Activated naive CD4-positive, alpha-beta T cell treated with anti-CD3 and anti-CD28 coated beads, Interleukin-2, amount 10 ng/mL, durations not matched to agents 7 days and 5 days (primary cell): ENCODE measurements at places on chromosomes 4 and X.

DNA sequence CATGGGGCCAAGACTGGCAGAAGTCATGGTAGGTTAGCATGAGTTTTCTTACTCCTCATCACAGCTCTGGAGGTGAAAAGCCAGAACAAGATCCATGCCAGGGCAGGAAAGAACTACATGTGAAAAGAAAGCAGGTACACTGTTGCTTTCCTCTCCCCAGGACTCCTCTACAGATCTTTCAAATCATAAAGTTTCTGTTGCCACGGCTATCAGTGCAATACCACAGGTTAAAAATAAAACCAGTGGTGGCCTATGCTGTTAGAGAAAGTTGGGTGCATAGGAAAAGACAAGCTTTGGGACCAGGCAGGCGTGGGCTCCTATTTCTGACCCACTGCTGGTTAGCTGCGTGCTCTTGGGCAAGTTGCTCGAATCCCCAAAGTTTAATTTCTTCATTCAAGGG is 81.4 kb downstream of the SH3RF1 start:
- no peak for DNase-seq

DNA sequence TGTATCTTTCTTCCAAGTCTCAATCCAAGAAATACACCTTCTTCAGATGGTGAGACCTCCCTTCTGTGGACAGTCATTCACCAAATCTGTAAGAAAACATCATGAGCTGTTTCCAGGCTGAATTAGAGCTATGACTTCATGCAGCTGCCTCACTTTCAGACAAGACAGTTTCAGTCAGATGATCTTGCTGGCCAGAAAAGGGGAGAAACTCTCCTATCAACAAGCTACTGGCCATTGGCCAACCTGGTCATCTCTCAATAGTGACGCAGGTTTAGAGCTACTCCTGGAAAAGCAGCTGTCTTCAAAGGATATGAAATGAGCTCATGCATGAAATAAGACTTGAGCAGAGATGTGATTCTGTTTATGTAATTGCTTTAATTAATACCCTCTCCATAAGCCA is 69.6 kb upstream of the NDP start:
- no peak for DNase-seq

- peak; percentile 67 for DNase-seq
Measured at GRCh38 chr4:36399762-36400353, 118.4 kb downstream of the DTHD1 start.

- peak; percentile 37 for DNase-seq
Measured at GRCh38 chr4:101328063-101328602, 19.2 kb downstream of the PPP3CA start.

GRCh38 chr4:7206911-7207567 is 14.7 kb downstream of the SORCS2 start:
- DNase-seq, result no peak

DNA sequence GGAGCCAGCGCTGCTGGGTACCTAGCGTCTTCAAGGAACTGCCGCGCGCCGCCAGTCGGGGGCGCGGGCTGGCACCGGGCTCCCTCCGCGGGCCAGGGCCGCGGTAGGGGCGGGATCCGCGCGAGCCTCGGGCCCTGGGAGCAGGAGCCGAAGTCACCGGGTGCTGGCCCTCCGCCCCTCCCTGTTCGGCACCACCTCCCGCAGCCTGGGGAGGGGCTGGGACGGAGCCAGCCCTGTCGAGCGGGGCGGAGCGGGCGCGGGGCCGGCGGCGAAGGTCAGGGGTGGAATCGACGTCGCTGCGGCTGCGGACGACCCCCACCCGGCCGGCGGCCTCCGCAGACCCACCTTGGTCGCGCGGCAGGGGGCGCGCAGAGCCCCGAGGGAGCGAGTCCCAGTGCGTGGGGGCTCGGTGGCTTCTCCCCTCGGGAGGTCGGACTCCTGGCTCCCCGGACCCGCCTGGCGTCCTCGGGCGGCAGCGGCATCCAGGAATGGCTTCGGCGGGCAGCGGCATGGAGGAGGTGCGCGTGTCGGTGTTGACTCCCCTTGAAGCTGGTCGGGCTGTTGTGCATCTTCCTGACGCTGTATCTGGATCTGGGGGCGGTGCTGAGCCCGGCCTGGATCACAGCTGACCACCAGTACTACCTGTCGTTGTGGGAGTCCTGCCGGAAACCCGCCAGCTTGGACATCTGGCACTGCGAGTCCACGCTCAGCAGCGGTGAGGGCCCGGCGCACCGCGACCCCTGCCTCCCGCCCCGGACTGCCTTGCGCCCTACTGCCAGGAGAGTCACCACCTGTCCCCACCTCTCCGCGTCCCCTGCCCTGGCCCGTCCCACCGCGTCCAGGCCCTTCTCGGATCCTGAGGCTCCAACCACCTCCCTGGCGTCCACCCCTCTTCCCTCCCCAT is 50.5 kb upstream of the FAM47C start:
- DNase-seq, result no peak
